ENCODE measurements at places on chromosomes 3 and 15. TPM values are rescaled to one million over a fixed set of nuclear protein-coding genes. Genes with fewer than 3 reads are reported as not detected.

Gene BFSP2
- total RNA-seq = not detected

Gene CHAC1
- total RNA-seq = 30.0 TPM

Gene ARHGAP31
- total RNA-seq = 41.5 TPM

Gene ADPRH
- total RNA-seq = 8.3 TPM

Gene COPB2
- total RNA-seq = 173 TPM

Gene SKIC8
- 62.6 TPM for total RNA-seq

Gene DHX36
- total RNA-seq = 39.2 TPM

- no peak for DNase-seq
These were observed 770.0 kb downstream of the GRM7 start for GRCh38 chr3:7630925-7631324.

GRCh38 chr15:36617529-36618196, 38.2 kb downstream of the CDIN1 start:
- DNase-seq = no peak

DNA sequence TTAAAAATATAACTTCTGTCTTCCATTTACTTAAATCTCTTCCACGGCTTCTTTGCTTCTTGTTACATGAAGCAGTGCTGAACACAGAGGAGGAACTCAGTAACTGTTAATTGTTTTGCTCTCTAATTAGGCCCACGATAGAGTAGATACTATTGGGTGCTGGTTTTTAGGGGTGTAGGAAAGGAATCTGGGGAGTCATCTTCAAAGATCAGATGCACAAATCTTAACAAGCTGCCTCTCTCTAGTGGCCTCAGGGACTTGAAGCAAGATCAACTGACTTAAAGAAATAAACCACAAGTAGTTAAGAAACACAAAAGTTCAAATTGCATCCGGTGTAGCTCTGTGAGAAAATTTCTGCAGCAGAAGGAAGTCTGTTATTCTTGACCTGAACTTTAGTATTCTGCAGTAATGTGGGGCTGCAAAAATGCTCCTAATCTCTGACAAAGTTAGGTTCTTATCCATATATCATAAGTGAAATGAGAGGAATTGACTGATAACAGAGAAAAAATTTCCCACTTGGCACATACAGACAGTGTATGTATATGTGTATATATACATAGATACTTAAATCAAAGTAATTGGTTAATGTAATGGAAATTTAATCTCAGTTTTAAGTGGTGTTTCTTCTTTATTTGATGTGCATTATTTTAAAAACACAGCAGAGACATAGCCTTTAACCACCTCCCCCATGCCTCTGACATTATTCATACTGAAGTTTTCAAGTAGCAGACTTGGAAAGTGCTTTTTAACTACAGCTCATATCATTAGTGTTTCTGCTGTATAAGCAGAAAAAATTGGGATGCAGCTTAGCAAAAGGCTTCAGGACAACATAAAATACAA, 51.8 kb downstream of the CHST2 start:
- peak; percentile 82 for DNase-seq

DNA sequence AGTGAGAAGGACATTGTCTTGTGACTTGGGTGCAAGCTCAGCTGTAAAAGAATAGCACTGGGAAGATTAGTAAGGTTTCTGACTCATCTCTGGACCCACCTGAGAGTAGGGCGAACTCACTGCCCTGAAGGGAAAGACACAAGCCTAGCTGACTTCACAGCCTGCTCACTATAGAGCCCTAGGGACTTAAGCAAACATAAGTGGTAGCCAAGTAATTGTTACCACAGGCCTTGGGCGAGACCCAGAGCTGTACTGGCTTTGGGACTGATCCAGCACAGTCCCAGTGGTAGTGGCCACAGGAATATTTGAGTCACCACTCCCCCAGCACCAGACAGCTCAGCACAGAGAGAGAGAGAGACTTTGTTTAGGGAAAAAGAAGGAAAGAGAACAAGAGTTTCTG, 429.9 kb downstream of the TBL1XR1 start:
- no peak for DNase-seq

DNA sequence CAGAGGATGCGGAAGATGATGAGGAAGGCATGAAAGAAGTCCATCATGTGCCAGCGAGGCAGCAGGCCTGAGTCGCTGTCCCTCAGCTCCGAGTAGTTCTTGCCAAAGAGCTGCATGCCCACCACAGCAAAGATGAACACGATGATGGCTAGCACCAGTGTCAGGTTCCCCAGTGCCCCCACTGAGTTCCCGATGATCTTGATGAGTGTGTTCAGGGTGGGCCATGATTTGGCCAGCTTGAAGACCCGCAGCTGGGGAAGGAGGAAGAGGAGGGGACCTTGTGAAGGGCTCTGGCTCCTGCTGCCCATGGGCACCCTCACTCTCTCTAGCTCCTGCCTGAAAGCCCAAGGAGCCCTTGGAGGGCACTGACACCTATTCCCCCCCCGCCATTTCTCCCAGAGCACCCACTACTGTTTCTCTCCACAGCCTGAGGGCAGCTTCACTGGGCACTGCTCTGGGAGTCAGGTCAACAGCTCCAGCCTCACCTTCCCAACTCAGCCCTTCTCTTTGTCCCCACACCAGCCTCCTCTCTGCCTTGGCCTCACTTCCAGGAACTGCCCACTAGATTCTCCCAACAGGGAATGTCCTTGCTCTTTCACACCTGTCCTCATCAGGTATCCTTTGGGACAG, 63.6 kb downstream of the SCN5A start:
- no peak for DNase-seq

GRCh38 chr15:87667643-87668042, 588.9 kb downstream of the NTRK3 start:
- DNase-seq = no peak

Data from osteoblast (primary cell).